ENCODE measurements at places on chromosomes 12 and 14. TPM values are rescaled to one million over a fixed set of nuclear protein-coding genes. Genes with fewer than 3 reads are reported as not detected.

Gene TAS2R7
- not detected for total RNA-seq

GRCh38 chr14:91649930-91650329 is 82.0 kb downstream of the CATSPERB start:
- no peak for DNase-seq

- no peak for DNase-seq
Measured at GRCh38 chr12:24352363-24352762, 402.9 kb upstream of the SOX5 start.

DNA sequence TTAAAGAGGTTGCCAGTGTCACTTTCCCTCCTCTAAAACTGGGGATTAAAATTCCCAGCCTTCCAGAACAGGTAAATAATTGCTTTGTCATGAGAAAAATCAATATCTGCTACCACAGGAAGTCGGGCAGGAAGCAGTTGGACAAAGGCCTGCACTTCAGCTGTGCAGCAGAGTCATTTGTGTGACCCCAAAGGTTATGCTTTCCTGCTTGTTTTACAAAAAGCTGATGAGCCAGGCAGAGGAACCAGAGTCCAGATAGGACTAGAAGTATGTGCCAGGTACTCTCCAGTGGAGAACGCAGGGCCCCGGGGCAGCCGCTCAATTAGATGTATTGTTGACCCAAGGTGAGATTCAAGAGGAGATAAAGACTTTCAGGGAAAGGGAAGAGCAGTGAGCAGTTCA is 117.1 kb upstream of the FRMD6 start:
- no peak for DNase-seq

DNA sequence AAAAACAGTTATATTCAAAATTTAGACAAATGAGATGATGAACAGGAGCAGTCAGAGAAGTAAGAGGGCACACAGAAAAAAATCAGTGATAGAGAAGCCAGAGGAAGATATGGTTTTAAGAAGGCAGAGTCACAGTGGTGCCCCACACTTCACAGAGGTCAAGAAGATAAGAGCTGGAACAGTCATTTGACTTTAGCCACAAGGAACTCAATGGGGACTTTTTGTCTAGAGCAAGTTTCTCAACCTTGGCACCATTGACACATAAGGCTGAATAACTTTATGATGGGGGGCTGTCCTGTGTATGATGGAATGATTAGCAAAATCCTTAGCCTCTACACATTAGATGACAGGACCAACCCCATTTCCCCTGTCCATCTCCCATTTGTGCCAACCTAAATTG is 172.8 kb upstream of the PLEKHG7 start:
- DNase-seq = no peak

GRCh38 chr12:34407813-34408212 is 385.5 kb downstream of the ALG10 start:
- DNase-seq = no peak

- no peak for DNase-seq
Measured at GRCh38 chr14:104641753-104642539, 37.4 kb upstream of the TMEM179 start.

- no peak for DNase-seq
Measured at GRCh38 chr14:32754209-32754608, 184.5 kb upstream of the NPAS3 start.

Gene LPAR5
- total RNA-seq = 0.81 TPM

Gene ABCC9
- total RNA-seq = 0.23 TPM

Gene TBX3
- total RNA-seq = 2.0 TPM

- no peak for DNase-seq
Measured at GRCh38 chr14:50020184-50020583, 96.2 kb downstream of the VCPKMT start.
